Foreskin melanocyte (primary cell): ENCODE measurements at places on chromosomes 7 and 10.

- no peak for DNase-seq
These were observed 258.8 kb downstream of the THSD7A start for GRCh38 chr7:11573128-11573750.

GRCh38 chr7:106774768-106775551, 90.1 kb upstream of the PIK3CG start:
- no peak for DNase-seq

GRCh38 chr10:7649673-7650300, 17.0 kb downstream of the ITIH5 start:
- DNase-seq = no peak

- DNase-seq = no peak
These were observed 152.9 kb downstream of the C1GALT1 start for GRCh38 chr7:7335215-7335614.

GRCh38 chr10:79221110-79222051, 125.9 kb upstream of the PPIF start:
- DNase-seq = no peak

DNA sequence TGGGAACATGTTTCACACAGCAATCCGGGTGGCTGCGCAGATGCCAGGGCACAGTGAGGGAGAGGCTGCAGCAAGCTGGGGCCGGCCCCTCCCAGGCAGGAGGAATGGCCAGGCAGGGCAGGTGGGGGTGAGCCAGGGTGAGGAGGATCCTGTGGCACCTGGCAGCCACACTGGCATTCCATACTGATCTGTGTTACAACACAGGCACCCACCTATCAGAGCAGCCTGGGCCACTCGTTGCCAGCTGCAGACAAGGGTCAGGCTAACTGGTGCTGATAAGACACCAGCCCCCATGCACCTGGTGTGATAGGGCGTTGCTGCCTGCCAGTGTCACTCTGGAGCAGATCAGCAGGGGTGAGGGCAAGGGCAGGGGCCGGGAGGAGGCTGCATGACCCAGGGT, 16.6 kb upstream of the RET start:
- DNase-seq = no peak

DNA sequence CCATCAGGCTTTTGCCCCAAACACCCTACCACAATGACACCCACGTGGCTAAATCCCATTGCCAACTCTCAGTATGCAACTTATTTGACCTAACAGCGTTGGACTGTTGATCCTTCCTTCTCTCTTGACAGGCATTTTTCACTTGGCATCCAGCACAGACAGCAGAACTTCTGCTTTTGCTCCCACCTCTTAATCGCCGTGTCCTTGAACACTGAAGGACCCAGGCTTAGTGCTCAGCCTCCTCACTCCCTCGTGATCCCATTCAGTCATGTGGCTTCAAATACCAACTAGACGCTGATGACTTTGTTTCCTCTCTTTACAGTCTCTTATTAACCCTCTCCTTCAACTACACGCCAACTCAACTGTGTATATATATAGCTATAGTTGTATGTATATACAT, 25.0 kb downstream of the ZFAND2A start:
- no peak for DNase-seq

GRCh38 chr7:12771378-12771877, 84.0 kb downstream of the ARL4A start:
- no peak for DNase-seq

GRCh38 chr7:128893251-128894100, 17.0 kb downstream of the KCP start:
- no peak for DNase-seq

DNA sequence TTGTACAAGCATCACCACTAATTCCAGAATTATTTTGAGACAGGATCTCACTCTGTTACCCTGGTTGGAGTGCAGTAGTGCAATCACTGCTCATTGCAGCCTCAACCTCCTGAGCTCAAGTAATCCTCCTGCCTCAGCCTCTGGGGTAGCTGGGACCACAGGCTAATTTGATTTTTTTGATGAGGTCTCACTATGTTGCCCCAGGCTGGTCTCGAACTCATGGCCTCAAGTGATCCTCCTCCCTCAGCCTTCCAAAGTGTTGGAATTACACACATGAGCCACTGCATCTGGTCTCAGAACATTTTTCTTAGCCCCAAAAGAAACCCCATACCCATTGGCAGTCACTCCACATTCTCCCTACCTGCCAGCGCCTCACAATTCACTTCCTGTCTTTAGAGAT, 3.5 kb upstream of the WBP1L start:
- DNase-seq = no peak

DNA sequence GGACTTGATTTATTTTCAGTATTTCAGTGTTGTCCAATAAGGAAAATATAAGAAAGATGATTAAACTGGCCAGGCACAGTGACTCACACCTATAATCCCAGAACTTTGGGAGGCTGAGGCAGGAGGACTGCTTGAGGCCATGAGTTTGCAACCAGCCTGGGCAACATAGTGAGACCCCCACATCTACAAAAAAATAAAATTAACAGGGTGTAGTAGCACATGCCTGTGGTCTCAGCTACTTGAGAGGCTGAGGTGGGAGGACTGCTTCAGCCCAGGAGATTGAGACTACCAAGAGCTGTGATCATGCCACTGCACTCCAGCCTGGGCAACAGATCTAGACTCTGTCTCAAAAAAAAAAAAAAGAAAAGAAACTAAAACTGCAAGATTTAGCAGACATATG, 138.0 kb downstream of the PARD3 start:
- no peak for DNase-seq

DNA sequence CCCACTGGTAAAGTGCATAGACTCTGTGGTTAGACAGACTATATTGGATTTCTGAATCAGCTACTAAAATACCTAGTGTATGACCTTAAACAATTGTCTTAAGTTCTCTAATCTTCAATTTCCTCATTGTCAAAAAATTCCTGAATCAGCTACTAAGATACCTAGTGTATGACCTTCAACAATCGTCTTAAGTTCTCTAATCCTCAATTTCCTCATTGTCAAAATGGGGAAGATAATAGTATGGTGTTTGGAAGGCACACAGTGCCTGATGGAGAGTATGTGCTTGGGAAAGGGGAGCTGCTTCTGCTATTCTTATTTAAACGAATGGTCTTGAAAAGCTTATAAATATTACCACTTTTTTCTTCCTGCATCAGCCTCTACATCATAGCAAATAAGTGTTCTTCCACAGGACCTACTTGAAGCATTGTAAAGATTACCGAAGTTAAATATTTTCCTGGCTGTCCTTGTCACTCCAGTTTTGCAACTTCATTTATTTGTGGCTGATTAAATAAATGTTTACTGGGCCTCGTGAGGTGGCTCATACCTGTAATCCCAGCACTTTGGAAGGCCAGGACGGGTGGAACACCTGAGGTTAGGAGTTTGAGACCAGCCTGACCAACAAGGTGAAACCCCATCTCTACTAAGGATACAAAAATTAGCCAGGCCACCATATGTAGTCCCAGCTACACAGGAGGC, 64.4 kb upstream of the ITGA8 start:
- DNase-seq = no peak

GRCh38 chr7:101516851-101517250, 112.2 kb downstream of the MYL10 start:
- DNase-seq = no peak

GRCh38 chr7:128031901-128032604, 816 bp upstream of the LRRC4 start:
- peak; percentile 68 for DNase-seq

DNA sequence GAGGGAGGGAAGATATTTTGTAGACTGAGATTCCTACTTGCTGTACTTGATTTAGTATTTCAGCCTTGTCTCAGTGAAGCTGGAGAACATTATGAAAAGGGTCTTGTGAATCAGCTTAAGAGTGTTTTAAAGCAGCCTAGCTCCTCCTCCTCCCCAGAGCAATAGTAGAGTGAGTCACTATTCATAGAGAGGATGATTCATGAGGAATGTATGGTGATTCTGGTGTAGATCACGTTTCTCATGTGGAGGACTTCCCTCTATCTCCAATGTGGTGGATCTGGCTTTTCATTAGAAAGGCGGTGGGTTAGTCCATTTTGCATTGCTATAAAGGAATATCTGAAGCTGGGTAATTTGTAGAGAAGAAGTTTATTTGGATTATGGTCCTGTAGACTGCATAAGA, 340.1 kb upstream of the CHRM2 start:
- DNase-seq = peak; percentile 59

DNA sequence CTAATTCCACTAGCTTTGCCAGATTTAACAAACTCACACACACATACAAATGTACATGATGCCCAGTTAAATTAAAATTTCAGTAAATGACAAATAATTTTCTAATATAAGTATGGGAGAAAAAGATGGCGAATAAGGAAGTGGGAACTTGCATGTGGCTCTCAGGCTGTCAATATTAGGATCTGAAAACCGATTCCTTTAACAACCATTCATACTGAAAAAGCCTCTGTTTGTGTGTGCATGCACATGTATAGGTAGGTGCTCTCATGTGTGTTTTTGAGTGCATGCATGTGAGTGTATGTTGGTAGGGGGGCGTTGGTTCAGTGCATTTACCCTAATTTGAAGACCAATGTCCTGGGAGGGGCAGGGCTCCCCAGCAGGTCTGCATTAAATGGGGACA, 125.3 kb downstream of the HTR7 start:
- DNase-seq = no peak

- peak; percentile 55 for DNase-seq
These were observed 5.2 kb upstream of the CAMK2G start for GRCh38 chr10:73879296-73880173.

GRCh38 chr10:106147021-106147420, 1017.5 kb downstream of the SORCS1 start:
- no peak for DNase-seq

GRCh38 chr10:7776777-7777176, 11.0 kb downstream of the KIN start:
- no peak for DNase-seq

DNA sequence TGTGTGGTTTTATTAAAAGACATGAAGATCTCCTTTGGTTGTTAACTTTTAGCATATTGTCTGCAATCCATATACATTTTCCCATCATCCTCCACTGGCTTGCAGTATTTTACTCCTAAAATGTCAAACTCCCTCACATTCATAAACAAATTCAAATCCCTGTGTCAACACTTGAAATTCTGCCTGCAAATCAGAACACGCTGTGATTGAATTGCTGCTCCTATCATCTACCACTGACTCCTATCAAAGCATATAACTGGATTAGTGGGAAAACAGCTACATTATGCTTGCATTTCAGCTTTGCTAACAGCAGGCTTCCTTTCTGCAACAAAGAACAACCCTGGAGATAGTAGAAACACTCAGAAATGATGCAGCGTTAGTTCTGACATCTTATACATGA, 281.8 kb upstream of the HGF start:
- no peak for DNase-seq

- no peak for DNase-seq
These were observed 48.2 kb upstream of the NFKB2 start for GRCh38 chr10:102347236-102347828.

DNA sequence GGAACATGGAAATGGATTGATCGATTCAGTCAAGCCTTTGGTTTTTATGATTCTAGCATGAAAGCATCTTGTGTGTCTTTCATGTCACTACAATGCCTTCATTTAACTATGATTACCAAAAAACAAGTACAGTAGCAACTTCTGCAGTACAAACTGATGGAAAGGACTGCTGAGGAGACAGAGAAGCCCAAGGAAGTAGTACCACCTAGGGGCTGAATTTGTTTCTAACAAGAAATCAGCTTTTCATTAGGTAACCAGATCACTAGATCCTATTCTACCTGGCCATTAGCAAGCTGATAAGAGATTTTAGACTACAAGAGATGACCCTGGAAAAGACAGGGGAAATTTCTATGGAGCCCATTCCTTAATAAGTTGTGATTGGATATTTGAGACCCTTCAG, 3.2 kb upstream of the IFIT1 start:
- no peak for DNase-seq

DNA sequence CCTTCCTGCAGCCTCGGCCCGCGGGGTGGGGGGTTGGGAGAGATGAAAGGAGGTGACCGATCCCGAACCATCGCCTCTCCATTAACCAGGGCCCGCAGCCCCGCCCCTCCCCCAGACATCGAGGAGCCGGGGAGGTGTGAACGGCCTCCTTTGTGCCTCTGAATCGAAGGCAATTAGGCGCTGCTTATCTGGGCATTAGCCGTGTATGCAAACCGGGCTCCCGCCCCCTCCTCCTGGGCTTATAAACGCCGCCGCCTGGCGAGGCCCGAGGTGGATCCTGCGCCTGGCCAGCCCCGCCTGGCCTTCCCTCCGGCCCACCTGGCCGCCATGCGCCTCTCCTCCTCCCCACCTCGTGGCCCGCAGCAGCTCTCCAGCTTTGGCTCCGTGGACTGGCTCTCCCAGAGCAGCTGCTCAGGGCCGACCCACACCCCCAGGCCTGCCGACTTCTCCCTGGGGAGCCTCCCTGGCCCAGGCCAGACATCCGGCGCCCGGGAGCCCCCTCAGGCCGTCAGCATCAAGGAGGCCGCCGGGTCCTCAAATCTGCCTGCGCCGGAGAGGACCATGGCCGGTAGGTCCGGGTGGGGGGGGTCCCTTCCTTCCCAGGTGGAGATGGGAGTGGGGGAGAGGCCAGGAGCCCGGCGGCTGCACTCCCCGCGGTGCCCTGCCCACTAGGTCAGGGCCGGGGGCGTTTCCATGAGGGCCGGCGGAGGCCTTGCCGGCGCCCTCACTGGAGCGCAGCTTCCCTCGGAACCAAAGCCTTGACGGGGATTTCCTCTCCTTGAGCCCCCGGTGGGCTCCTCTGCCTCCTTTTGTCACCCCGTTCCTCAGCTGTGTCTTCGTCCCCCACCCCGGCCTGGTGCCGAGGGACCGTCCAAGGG, at the start of gene VENTX:
Gene VENTX, plus strand, starts transcription at position 268 of the 878 bp plus-strand sequence. Its CDS starts 60 bp downstream, at position 328.
- no peak for DNase-seq

- no peak for DNase-seq
These were observed 49.6 kb downstream of the ASB13 start for GRCh38 chr10:5616836-5617235.

GRCh38 chr10:78690354-78691111, 378.2 kb upstream of the ZMIZ1 start:
- DNase-seq = no peak

DNA sequence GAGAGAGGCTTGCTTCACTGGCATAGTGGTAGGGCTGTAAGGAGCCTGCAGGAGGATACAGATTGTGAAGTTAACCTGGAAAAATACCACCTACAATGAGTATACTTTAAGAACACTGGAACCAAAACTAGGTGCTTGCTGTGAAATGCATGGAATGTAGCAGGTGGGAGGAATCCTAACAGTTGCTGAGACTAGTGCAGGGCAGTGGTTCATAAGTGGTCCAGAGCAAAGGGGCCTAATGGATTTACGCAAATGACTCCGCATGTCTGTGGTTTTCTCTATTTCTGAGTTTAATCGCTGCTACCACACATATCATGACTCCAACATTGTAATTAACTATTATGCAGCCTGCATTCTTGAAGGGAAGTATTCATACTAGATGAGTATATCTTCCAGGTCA, 218.4 kb downstream of the CHRM2 start:
- DNase-seq = no peak

GRCh38 chr10:3350205-3350604, 177.6 kb upstream of the PITRM1 start:
- no peak for DNase-seq

DNA sequence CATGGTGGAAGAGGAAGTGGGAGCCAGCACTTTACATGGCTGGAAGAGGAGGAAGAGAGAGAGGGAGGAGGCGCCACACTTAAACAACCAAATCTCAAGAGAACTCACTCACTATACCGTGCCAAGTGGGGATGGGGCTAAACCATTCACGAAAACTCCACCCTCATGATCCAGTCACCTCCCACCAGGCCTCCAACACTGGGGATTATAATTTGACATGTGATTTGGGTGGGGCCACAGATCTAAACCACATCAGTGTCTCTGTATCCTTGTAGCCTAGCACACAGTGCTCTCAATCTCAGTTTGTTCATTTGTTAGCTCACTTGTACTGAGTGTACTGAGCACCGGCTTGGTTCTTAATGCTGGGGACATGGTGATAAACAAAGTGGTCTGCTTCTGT, 228.3 kb downstream of the BUB3 start:
- no peak for DNase-seq
